ENCODE measurements at places on chromosomes 16 and 17.

- DNase-seq, result no peak
Measured at GRCh38 chr16:89582614-89583196, 7.1 kb downstream of the CPNE7 start.

- DNase-seq, result peak; percentile 74
Measured at GRCh38 chr16:67770346-67770991, 35.9 kb downstream of the RANBP10 start.

GRCh38 chr16:57452021-57452420 lies 4.7 kb downstream of the COQ9 start:
- no peak for DNase-seq

GRCh38 chr17:57288040-57288772 lies 31.9 kb downstream of the MSI2 start:
- DNase-seq, result no peak

GRCh38 chr16:15743657-15744056 lies 93.6 kb downstream of the NDE1 start:
- DNase-seq, result no peak

DNA sequence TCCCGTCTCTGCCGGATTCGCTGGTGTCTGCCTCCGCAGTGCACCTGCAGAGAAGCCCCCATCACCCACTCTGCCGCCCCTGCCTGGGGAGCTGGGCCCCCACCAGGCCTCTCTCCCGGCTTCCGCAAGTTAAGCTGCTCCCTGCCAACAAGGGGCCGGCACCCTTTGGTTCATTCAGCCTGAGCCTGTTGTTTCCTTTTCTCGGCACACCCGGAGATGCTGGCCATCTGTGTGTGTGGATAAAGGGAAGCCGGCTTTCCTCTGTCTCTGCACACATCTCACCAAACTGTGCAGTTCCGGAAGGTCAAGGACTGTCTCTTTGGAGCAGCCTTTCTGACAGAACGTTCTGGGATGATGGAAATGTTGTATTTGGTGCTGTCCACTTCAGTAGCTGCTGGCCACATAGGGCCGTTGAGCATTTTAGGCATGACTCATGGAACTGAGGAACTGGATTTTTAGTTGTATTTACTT lies 6.8 kb downstream of the MAPK8IP3 start:
- DNase-seq, result peak; percentile 41

DNA sequence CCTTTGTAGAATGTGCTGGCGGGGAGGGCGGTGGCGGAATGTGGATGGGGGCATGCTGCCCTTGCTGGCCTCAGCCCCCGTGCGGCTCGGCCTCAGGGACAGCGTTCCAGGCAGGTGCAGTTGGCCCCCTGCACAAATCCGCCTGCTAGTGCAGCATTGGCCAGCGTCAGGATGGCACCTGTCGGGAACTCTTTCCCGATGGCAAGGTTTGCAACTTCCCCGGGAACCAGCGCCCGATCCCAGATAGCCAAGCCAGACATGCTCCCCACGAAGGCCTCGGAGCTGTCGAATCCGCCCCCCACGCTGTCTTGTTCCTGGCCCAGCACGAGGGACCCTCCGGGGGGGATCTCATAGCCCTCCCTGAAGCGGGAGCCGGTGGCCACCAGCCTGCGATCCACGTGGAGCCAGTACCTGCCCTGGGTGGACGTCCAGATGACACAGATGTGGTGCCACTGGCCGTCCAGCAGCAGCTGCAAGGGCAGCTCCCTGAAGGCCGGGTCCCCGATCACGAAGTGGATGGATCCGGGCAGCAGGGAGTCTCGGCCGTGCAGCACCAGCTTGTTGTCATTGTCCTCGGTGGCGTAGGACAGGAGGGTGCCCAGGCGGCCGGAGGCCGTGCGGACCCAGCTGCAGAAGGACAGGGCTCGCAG lies 2.8 kb downstream of the PTX4 start:
- no peak for DNase-seq

DNA sequence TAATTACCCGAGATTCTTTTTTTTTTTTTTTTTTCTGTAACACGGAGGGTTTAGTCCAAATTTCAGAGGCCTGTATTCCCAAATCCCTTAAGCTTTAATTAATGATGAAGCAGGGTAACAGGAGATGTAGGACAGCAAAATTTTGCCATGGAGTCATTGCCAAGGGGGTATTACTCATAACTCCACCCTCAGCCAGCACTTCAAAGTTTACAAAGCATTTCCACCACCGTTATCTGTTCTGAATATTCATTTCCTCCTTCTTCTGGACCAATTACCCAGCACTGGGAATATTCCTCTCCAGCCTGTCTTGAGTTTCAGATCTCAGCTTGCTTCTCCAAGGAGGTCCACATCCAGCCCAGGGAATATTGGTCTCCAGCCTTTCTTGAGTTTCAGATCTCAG lies 747.5 kb upstream of the EEF2KMT start:
- no peak for DNase-seq

DNA sequence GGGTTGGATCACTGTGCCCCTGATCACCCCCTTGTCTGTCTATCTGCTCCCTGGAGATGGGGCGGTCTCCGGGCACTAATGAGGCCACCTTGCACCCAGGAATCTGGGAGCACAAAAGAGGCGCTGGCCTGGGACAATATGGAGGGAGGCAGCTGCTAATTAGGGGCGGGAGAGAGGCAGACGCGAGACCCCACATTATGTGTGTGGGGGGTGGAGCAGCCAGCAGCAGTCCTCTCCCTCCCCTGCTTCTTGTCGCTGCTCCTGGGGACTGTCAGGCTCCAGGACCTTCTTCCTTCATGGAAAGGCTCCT lies 324 bp upstream of the HCRT start:
- no peak for DNase-seq

- DNase-seq, result no peak
Measured at GRCh38 chr16:23059433-23059832, 89.8 kb downstream of the USP31 start.

DNA sequence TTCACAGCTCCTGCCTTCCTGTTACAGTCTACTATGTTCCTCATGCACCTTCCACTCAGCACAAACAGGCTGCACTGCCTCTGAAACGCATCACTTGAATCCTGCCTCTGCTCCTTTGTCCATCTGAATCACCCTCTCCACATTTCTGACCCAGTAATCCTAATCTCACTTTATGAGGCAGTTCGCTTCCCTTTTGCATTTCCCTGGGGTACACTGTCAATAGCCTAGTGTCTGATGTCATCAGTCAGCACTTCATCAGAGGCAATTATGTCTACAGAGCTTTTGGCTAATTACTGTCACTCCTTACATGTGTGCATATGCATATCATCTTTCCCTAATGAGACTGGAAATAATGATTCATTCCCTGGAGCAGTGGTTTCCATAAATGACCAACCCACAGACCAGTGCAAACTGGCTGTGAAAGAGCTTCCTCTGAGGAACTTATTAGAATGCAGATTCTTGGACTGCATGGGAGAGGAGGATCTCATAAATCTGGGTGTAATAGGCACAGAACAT lies 23.6 kb downstream of the CA4 start:
- DNase-seq, result no peak

DNA sequence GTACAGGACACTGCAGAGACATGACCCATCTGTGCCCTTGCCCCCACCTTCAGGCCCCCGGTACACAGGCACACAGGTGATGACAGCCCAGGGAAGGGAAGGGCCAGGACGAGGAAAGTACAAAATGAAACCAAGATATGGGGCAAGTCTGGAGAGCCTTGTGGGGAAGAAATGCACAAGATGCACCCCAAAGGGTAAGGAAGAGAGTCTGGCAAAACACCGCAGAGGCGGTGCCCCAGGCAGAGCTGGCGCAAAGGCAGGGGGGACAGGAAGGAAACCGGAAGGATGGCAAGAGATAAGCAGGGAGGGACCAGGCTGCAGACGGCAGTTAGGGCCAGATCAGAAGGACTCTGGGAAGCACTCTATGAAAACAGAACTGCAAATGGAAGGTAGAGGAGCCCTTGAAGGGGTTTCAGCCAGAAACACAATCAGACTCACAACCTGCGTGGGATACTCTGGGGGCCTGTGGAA lies 81.4 kb downstream of the SLC39A11 start:
- no peak for DNase-seq

- no peak for DNase-seq
Measured at GRCh38 chr17:11924076-11924475, 73.2 kb downstream of the ZNF18 start.

DNA sequence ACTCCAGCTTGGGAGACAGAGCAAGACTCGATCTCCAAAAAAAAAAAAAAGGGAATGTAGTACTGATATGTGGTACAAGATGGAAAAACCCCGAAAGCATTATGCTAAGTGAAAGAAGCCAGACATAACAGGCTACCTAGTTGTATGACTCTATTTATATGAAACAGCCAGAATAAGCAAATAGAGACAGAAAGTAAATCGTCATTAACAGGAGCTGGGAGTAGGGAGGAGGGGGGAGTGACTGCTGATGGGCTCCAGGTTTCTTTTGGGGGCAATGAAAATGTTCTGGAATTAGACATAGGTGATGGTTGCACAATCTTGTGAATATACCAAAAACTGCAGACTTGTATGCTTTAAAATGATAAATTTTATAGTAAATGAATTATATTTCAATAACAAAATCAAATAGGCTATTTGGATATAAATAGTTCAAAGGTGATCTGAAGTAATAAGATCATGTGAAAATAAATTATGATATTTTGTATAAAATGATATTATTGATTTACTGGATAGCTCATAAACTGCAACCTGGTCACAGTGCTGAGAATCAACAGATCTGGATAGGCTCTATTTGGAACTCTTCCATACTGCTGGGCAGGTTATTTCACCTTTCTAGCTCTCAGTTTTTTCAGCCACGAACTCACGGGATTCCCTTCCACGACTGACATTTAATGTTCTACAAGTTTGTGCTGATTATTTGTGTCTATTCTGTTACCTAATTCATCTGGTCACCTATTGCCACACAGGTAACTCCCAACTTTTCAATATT lies 27.1 kb downstream of the ZNF652 start:
- no peak for DNase-seq

DNA sequence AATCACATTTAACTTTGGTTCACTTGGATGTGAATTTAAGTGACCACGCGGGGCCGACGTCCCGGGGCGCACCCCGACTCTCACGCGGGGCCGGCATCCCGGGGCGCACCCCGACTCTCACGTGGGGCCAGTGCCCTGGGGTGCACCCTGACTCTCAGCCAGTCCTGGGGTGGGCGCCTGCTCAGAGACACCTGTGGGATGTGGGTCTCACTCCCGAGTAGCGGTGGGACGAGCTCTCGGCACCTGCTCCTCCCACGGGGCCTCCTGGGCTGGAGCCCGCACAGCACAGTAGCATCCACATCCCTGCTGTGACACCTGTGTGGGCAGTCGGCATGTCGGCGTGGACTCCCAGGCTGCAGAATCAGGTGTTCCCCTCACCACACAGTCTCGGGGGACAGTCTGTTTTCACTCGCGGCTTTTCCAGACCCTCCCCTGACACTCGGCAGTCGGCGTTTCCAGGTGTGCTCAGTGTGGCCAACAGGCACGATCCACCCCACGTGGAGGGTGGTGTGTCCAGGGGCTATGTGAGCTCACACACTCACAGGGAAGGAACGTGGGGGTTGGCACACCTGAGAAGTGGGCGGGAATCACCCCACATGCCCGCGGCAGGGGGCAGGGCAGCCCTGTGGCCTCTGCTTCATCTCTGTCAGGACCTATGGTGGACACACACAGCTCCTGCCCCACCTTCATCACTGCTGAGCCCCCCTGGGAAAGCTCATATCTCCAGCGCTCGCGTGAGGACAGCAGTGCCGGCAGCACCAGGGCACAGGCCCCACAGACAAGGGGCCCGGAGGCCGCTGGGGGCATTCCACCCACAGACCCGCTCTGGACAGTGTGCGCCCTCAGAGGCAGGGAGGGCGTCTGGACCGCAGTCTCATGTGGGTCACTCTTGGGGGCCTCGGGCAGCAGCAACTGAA lies 51.8 kb downstream of the LMF1 start:
- no peak for DNase-seq

DNA sequence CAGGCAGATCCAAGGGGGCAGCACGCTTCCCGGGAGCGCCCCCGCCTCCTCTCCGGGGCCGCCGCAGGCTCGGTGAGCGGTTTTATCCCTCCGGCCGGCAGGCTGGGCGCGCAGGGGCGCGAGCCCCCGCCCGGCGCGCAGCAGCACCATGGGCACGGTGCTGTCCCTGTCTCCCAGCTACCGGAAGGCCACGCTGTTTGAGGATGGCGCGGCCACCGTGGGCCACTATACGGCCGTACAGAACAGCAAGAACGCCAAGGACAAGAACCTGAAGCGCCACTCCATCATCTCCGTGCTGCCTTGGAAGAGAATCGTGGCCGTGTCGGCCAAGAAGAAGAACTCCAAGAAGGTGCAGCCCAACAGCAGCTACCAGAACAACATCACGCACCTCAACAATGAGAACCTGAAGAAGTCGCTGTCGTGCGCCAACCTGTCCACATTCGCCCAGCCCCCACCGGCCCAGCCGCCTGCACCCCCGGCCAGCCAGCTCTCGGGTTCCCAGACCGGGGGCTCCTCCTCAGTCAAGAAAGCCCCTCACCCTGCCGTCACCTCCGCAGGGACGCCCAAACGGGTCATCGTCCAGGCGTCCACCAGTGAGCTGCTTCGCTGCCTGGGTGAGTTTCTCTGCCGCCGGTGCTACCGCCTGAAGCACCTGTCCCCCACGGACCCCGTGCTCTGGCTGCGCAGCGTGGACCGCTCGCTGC lies 832 bp downstream of the CDK5R1 start:
- peak; percentile 47 for DNase-seq

DNA sequence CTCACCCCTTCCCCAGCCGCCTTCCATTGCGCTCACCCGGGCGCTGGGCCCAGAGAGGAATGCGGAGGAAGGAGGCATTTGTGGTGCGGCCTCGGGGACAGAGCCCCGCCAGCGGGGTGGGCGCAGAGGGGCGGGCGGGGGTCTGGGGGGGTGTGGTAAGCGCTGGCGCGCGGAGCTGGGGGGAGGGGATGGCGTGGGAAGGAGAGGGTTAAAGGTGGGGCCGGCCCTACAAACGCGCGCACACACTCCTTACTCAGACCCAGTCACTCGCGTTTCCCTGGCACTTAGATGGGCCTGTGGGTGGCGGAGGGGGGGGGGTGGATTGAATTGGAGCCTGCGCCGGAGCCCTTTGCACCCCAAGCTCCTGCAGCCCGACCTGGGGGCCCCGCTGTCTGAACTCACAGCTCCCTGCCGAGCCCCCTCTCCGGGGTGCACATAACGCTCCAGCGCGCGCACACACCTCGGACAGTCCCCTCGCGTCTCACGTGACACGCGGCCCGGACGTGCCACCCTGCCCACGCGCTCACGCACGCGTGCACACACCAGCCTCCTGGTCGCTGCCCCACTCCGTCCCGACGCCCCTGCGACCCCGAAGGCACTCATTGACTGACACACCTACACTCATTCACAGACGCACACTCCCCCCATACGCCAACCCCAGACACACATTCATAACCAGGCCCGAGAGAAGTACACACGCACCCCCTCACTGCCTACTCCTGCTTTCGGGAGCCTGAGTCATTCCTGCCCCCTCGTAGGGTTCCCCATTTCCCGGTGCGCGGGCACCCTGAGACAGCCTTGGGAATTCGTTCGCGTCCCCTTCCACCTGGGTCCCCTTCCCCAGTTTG lies 844 bp downstream of the TBKBP1 start:
- peak; percentile 77 for DNase-seq

GRCh38 chr16:19095654-19096053 lies 18.1 kb upstream of the ITPRIPL2 start:
- DNase-seq, result no peak

DNA sequence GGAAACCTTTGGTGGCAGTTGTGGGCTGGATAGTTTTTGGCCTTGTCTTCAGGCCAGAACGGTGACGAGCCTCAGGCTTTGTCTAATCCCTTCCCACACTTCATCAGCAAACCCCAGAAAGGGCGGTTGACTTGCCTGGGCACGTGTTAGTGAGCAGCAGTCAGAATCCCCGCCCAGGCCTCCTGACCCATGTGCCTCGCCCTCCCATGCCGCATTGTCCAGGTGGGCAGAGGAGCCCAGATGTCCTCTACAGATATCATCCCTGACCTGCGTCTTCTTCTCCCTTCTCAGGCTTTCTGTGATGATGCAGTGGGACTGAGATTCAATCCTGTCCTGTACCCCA lies 82.5 kb downstream of the OR1D5 start:
- no peak for DNase-seq
